ENCODE measurements at places on chromosomes 11 and 22.

DNA sequence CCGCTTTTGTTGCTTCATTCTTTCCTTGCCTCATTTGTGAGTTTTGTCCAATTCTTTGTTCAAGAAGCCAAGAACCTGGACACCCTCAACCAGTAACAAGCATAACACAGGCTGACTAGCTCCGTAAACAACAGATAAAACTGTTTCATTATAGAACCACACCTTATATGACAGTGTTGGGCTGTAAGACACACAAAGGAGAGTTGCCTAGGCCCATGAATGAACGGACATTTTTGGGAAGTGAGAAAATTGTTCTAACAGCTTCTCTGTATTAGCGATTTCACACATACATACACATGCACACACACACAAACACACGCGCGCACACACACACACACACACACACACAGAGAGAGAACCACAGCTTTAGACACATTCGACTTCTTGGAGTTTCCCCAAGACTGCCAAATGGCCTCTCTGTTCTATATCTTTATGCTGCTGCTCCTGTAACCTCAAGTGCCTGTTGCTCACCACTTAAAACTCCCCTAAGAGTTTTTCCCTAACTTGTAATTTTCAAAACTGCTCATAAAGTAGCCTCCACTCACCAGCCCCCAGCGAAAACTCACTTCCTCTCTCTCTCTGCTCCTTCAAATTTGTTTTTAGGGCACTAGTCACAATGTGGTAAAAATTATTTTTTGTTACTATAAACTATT lies 35.9 kb downstream of the CTSC start:
- DNase-seq, result peak; percentile 27

DNA sequence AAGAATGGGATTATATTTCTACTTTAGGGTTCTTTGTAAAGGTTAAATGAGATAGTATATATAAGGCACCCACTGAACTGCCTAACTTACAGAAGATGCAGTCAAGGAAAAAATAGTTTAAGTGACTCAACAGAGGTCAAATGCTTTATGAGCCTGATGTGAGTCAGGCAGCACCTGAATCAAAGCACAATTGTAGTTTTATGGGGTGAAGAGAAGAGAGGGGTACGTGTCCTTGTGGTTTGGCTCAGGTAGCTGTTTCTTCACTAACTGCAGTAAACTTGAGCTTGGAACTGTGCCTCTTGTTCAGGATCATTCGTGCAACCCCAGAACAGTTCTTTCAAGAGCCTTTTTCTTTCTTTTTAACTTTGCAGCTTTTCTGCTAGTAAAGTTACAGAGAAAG lies 125.2 kb upstream of the SPON1 start:
- no peak for DNase-seq

DNA sequence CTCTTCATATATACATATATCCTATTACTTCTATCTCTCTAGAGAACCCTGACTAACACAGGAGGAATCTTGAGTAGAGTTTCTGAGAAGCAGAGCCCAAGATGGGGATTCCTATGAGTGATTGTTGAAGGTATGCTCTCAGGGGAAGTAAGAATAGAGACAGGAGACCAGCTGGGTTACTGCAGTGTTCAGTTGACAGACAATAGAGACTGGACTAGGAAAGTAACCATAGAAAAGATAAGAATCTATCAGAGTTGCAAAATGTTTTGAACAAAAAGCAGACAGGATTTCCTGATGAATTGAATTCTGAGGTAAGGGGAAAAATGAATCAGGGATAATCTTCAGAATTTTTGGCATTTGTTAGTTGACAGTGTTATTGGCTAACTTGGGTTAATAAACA lies 54.4 kb downstream of the SLC17A6 start:
- DNase-seq, result no peak

- peak; percentile 80 for DNase-seq
Measured at GRCh38 chr11:61963282-61964057, 4.0 kb downstream of the FTH1 start.
